ENCODE measurements at places on chromosomes 13 and 19.

DNA sequence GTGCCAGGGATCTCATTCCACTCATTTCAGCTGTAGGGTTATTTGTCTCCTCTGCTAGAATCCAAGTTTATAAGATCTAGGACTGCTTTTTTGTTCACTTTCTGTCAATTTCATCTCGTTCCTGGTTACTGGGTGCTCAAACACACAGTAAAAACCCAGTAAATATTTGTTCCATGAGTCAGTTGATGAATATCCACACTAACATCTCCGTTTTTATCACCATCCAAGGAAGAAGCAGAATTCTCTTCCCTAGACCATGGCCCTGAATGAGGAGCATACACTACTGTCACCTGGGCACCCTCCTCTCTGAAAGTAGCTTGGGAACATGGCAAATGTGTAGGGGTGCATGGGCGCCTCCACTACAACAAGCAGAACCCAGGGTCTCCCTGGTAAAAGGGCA, 390.8 kb downstream of the FOXO1 start:
- no peak for DNase-seq

GRCh38 chr19:4069331-4069959, 2.7 kb upstream of the ZBTB7A start:
- DNase-seq: no peak

DNA sequence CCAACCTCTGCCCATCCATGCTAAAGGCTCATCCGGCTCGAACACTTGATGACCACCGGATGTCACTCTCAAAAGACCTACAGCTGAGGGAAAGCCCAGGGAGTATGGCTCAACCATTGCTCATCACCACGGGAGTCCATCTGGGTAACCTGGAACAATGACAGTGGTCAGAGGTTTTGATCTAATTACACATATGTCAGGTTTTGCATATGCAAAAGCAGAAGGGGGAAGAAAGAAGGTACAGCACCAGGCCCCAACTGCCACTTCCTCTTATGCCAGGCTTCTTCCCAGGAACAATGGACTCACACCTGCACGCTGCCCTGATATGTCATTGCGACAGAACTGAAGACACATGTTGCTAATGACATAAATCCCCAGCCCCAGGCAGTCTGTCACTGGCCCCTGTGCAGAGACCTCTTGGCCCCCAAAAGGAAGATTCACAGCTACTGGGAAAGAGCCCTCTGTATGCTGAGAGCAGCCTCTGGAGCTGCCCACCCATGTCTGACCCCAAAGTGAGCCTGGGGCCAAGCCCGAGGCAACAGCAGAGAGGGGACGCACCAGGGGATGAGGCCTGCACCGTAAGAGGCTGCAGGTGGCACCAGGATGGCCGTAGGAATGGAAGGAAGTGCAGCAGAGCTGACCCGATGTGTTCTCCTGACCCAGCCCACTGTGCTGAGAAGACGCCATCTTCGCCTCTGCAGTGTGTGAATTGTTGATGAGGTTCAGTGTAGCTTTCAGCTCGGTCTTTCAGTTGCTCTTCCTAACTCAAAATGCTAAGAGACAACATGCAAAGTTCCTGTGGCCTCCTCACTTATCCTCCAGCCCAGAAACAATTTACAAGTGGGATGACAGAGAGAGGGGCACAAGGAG, 26.3 kb downstream of the EPS15L1 start:
- no peak for DNase-seq

- no peak for DNase-seq
Measured at GRCh38 chr13:43267916-43268315, 244.5 kb downstream of the DNAJC15 start.

- no peak for DNase-seq
Measured at GRCh38 chr19:5932609-5933262, 18.7 kb downstream of the CAPS start.

GRCh38 chr13:47621931-47622330, 379.1 kb downstream of the SUCLA2 start:
- no peak for DNase-seq

DNA sequence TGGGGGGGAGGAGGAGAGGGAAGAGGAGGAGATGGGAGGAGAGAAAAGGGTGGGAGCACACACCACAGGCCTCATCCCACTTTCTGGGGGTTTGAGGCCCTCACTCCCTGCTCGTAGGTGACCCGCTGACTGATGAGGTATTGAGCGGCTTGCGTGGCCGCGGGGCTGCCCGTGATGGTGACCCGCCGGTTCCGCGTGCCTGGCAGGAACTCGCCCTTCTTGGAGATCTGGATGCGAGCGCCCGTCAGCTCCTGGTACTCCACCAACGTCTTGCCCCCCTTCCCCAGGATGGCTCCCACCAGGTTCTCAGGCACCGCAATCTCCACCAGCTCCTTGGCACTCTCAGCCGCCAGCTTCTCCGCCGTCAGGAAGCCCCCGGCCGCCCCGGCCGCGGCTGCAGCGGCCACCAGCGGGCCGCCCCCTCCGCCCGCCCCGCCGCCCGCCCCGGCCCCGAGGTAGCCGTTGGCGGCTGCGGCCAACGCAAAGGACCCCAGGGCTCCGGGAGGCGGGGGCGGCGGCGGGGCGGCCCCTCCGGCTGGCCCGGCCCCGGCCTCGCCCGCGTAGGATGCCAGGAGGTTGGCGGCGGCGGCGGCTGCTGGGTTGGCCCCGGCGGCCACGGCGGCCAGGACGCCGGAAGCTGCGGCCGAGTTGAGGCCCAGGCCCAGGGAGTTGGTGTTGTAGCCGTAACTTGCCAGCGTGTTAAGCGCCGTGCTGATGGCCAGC, 25.4 kb upstream of the NANOS2 start:
- DNase-seq: no peak

DNA sequence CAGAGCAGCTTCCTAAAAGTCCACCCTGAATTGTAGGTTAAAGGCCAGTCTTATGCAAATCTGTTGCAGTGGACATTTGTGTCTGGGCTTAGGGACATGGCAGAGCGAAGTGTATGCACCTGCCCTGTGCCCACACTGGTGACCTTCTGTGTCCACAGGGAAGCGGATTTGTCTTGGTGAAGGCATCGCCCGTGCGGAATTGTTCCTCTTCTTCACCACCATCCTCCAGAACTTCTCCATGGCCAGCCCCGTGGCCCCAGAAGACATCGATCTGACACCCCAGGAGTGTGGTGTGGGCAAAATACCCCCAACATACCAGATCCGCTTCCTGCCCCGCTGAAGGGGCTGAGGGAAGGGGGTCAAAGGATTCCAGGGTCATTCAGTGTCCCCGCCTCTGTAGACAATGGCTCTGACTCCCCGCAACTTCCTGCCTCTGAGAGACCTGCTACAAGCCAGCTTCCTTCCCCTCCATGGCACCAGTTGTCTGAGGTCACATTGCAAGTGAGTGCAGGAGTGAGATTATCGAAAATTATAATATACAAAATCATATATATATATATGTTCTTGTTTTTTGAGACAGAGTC, 25.5 kb downstream of the CYP2B6 start:
- no peak for DNase-seq

- DNase-seq: no peak
Measured at GRCh38 chr13:36981156-36981743, 17.9 kb downstream of the ALG5 start.

- no peak for DNase-seq
Measured at GRCh38 chr13:25177012-25177411, 4.9 kb upstream of the AMER2 start.

DNA sequence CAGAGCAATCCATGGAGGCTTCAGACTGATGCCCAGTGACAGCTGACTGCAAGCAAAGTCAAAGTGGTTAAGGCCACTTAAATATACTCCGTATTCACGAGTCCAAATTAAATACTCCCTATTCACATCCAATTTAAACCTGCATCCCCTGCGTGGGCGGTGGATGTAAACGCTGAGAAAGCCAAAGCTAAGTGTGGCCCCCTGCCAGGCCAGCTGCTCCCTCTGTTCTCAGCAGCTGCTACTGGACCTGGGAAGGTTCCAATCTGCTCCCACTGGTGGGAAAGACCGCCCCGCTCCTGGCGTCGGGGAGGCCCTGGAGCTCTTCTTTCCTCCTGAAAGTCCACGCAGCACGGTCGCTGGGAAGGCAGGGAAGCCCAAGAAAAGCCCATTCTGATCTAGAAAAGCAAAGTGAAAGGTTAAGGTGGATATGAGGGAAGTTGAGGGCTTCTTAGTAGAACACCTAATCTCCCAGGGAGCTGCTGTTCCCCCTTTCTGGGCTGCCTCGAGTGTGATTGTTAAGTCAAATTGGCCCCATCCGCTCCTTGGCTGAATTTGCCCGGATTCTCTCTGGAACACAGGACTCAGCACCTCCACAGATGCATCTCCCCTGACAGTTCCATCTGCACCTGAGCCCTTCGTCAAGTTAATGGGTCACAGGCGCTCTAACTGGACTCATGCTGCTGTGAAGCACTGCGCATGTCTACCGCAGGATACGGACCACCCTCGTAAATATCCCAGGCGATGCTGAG, 205.5 kb downstream of the USP12 start:
- DNase-seq: no peak

- no peak for DNase-seq
Measured at GRCh38 chr13:46953331-46953730, 56.5 kb upstream of the HTR2A start.

- DNase-seq: no peak
Measured at GRCh38 chr19:4386041-4386782, 14.1 kb downstream of the SH3GL1 start.

DNA sequence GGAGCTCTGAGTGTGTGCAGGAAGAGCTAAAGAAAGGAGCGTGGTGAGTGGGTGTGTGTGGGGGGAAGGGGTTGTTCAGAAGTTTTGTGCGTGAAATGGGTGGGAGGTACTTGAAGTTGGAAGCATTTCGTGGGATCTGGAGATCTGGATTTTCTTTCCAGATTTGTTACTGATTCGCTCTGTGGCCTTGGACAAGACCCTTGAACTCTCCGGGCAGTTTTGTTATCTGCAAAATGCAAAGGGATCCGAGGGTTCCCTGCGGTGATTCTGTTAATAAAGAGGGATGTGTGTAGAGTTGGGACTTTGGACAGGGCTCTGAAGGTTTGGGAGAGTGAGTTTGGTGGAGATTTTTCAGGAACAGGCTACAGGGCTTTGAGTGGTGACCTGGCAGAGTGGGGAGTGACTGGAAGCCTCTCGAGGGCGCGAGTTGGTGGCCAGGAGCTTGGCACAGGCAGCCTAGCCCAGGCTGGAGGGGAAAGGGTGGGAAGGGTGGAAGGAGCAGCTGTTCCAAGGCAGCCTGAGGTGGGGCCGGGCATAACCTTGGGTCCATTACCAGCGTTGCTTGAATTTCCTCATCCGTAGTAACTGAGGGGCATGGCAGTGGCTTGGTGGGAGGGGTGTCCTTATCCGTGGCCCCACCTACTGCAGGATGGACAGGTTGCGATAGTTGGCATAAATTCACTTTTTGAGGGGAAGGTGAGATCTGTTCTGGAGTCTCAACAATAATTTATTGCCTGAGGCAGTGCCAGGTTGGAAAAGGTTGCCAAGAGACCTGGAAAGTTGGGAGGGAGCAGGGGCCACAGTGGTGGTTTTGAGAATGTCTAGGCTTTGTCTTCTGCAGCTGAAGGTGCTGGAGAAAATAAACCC, 2.1 kb downstream of the ACTN4 start:
- DNase-seq: no peak

- no peak for DNase-seq
Measured at GRCh38 chr13:114071410-114071809, 61.0 kb downstream of the RASA3 start.

GRCh38 chr19:17576758-17577456, 21.5 kb downstream of the COLGALT1 start:
- no peak for DNase-seq

- DNase-seq: no peak
Measured at GRCh38 chr19:10206226-10206885, 11.6 kb upstream of the DNMT1 start.

DNA sequence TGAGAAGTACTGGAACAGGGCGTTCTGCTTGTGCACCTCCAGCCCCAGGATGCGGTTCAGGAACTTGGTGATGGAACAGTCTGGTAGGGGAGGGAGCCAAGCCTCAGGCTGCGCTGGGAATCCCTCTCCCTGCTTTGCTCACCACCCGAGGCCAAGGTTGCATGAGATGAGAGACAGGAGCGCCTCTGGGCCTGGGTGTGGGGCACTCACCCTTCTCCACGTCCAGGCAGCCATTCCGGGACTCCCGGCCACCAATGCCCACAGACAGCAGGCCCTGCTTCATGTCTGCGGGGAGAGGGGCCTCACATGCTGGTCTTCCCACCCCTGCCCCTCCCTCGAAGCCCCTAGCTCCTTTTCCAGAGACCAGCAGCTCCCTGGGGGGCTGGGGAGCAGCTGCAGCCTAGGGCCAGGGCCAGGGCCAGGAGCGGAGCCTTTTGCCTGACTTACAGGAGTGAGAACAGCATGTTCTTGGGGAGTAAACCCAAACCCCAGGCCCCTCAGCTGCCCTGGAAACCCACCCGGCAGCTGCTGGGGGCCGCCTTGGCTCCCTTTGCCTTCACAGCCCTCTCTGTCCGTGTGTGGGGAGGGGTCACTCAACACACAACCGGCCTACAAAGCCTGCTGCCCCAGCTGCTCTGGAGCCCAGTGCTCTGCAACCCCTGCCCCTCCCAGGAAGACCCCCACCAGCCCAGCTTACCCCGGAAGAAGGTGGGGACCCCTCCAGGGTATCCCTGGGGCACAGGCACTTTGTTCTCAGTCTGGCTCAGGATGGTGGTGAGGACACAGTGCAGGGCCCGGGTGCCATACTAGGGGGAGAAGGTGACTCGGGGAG, 7.2 kb downstream of the GPX4 start:
- DNase-seq: no peak

GRCh38 chr13:27354379-27354778, 70.0 kb upstream of the GTF3A start:
- DNase-seq: no peak

GRCh38 chr13:50711131-50711815, 132.2 kb downstream of the DLEU7 start:
- DNase-seq: no peak

DNA sequence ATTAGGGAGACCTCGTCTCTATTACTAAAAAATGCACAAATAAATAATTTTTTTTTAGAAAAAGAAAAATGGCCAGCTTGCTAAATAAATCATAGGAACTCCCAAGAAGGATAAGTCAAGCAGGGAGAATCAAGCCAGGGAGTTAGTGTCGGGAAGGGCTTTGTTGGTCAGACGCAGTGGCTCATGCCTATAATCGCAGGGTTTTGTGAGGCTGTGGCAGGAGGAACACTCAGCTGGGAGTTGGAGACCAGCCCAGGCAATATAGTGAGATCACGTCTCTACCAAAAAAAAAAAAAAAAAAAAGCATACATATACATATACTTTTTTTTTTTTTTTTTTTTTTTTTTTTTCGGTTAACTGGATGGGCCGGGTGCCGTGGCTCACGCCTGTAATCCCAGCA, 9.0 kb downstream of the NACC1 start:
- DNase-seq: no peak

DNA sequence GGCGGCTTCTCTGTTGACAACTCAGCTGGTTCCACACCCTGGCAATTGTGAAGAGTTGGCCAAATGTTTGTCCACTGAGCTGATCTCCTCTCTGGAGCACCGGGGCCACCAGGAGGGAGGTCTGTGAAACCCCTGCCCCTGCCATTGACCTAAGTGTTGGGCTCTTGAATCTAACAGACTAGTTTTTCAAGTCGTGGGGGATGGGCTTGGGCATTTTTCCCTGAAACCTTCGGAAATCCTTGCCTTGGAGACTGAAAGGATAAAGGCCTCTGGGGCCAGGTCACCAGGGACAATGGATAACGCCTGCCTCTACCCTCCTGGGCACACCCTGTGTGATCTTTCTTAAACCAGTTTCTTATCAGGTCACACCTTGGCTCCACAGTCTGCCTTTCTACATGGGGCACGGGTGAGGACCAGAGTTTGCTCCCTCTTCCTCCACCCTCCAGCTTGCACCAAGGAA, 881 bp downstream of the GEMIN7 start:
- no peak for DNase-seq

Measured in stimulated activated CD4-positive, alpha-beta T cell treated with anti-CD3 and anti-CD28 coated beads, TNF-alpha, amount 100 ng/mL, for 4 hours (primary cell).